Aorta (tissue), 5 donors: ENCODE measurements at places on chromosomes 3 and 15.
A peak's percentile ranks its signal among the peaks of the same experiment; 100 is the strongest.

DNA sequence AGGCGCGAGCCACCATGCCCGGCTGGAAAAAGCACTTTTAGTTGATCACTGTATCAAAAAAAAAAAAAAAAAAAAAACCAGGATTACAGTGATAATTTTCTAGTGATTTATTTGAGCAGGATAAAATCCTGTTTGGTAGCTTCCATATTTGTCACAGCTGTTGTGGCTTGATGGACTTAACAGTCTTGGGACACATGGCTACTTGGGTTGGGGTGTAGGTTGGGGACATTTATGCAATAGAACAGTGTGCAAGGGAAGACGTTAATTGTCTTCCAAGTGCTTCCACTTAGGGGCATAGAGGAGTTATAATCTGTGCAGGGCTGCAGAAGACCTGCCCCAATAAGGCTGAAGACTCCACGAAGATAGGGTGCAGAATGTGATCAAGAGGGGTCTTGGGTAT, 106.9 kb upstream of the TNFAIP8L3 start:
- H3K4me3 ChIP-seq: no peak overlapping the region
- DNase-seq: no peak
- no peaks in the 10 kb centered on the region for H3K27me3 ChIP-seq
- no peak overlapping the region for H3K27ac ChIP-seq

DNA sequence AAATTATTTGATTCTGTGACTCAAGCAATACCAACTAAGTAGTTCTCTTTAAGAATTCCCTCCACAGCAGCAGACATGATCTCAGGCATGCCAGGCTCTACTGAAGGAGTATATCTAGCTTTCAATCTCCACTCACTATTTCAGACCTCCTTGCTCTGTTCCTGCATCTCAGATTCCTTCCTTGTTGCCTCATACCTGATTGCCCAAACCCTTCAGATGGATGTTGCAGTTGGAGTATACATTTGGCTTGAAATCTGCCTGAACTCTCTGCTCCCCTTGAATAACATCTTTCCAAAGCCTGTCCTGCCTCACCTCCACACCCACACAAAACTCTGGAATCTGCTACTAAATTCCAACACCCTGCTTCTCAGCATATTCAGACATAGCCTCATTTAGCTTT, 19.8 kb upstream of the TM4SF4 start:
- H3K27me3 ChIP-seq: no peaks in the 10 kb centered on the region
- no peak for DNase-seq
- H3K4me1 ChIP-seq: no peaks in the 10 kb centered on the region
- no peaks in the 10 kb centered on the region for H3K36me3 ChIP-seq
- H3K4me3 ChIP-seq: no peak overlapping the region

GRCh38 chr15:58179206-58179605, 41.0 kb downstream of the AQP9 start:
- no peak for DNase-seq
- H3K27ac ChIP-seq: no peak overlapping the region
- no peaks in the 10 kb centered on the region for H3K36me3 ChIP-seq
- no peak overlapping the region for H3K4me3 ChIP-seq
- no peaks in the 10 kb centered on the region for H3K27me3 ChIP-seq

DNA sequence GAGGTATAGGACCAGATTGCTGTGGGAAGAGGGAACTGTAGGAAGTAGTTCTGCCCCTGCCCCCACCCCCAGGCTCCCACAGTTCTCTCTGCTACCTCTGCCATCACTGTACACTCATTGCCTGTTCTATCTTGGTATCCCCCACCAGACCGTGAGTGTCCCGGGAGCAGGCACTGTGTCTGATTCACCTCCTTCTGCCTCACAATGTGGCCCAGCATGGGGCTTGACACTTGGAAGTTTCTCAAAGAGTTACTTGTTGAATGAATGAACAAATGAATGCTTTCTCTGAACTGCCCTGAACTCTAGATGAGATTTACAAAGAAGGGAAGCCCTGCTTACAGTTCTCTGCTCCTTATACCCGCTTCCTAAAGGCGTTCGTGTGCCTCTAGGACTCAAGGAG, 27.1 kb upstream of the PIK3CB start:
- H3K27me3 ChIP-seq: no peaks in the 10 kb centered on the region
- DNase-seq: no peak
- no peaks in the 10 kb centered on the region for H3K4me1 ChIP-seq

- peak overlapping the region; percentile 29 for H3K4me3 ChIP-seq
- no peaks in the 10 kb centered on the region for H3K36me3 ChIP-seq
- H3K27me3 ChIP-seq: no peaks in the 10 kb centered on the region
- peak; percentile 73 for DNase-seq
- no peak overlapping the region for H3K27ac ChIP-seq
These were observed 58.8 kb downstream of the CLASP2 start for GRCh38 chr3:33658991-33659848.

- no peaks in the 10 kb centered on the region for H3K4me1 ChIP-seq
- DNase-seq: no peak
- H3K27ac ChIP-seq: no peak overlapping the region
- no peak overlapping the region for H3K4me3 ChIP-seq
These were observed 243.2 kb upstream of the VEPH1 start for GRCh38 chr3:157746391-157746790.

GRCh38 chr3:101611023-101611422, 37.0 kb downstream of the PCNP start:
- no peak for DNase-seq
- H3K27ac ChIP-seq: no peak overlapping the region
- no peaks in the 10 kb centered on the region for H3K36me3 ChIP-seq

DNA sequence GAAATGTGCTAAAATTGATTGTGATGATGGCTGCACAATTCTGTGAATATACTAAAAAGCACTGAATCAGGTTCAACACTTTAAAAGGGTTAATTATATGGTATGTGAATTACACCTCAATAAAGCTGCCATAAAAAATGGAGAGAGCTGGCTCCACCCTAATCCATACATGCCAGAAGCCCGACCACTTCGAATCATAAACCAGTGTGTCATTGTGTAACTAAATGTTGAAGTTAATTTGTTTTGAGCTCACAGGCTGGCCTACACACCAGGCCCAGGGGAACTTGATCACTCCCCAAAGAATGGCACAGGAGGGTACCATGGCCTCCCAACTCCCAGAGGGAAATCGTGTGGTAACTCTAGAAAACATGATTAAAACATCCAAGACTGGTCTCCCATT, 14.0 kb downstream of the PLCD1 start:
- H3K4me1 ChIP-seq: no peaks in the 10 kb centered on the region
- H3K36me3 ChIP-seq: peaks cover 25% of the 10 kb centered on the region
- H3K27ac ChIP-seq: no peak overlapping the region
- DNase-seq: no peak
- H3K4me3 ChIP-seq: no peak overlapping the region
- H3K27me3 ChIP-seq: no peaks in the 10 kb centered on the region

- H3K4me3 ChIP-seq: no peak overlapping the region
- H3K36me3 ChIP-seq: peaks cover 4% of the 10 kb centered on the region
- H3K27ac ChIP-seq: no peak overlapping the region
- H3K4me1 ChIP-seq: peaks cover 1% of the 10 kb centered on the region
- no peak for DNase-seq
These were observed 56.4 kb upstream of the ETV5 start for GRCh38 chr3:186165331-186165730.

- no peaks in the 10 kb centered on the region for H3K4me1 ChIP-seq
- no peak for DNase-seq
- no peaks in the 10 kb centered on the region for H3K27me3 ChIP-seq
These were observed 273.9 kb downstream of the PDCD6IP start for GRCh38 chr3:34072297-34072696.

DNA sequence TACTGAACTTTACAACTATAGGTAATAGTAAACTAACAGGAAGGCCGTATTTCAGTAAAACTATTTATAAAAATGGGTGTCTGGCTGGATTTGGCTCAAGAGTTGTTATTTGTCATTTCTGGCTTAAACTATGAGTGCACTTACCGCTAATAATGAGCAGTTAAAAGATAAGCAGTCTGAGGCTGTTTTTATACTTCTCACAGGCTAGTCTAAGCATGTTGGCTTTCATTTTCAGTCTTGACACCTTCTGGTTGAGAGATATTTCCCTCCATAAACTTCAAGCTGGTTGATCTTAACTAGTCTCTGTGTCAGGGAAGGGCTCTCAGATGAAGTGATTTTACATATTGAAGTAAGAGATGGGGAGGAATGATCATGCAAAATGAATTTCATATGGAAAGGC, 96.1 kb downstream of the RSRC1 start:
- H3K27me3 ChIP-seq: no peaks in the 10 kb centered on the region
- DNase-seq: no peak
- H3K27ac ChIP-seq: no peak overlapping the region
- no peaks in the 10 kb centered on the region for H3K4me1 ChIP-seq
- H3K4me3 ChIP-seq: no peak overlapping the region

- no peak overlapping the region for H3K4me3 ChIP-seq
- H3K27me3 ChIP-seq: no peaks in the 10 kb centered on the region
- no peaks in the 10 kb centered on the region for H3K36me3 ChIP-seq
- no peak overlapping the region for H3K27ac ChIP-seq
- no peaks in the 10 kb centered on the region for H3K4me1 ChIP-seq
These were observed 81.6 kb downstream of the ST6GAL1 start for GRCh38 chr3:187011915-187012314.

DNA sequence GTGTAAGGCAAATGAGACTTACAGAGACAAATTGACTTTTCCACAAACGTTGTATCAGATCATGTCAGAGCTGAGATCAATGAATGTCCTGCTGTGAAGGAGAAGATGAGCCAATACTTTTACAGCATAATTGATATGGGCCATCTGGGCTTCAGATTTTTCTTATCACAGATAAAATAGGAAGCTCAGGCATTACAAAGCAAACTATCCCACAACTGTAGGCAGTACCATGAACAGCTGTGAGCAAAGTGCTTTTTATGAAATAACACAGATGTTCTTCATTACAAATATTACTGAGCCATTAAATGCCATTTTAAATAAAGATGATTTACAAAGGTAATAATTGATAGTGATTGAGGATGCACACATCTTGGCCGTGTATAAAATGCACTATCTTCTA, 852.3 kb downstream of the OTOL1 start:
- H3K4me1 ChIP-seq: no peaks in the 10 kb centered on the region
- H3K27me3 ChIP-seq: no peaks in the 10 kb centered on the region
- DNase-seq: no peak
- H3K36me3 ChIP-seq: no peaks in the 10 kb centered on the region
- no peak overlapping the region for H3K27ac ChIP-seq
